HS-5 (cell line): ENCODE measurements at places on chromosomes 1 and 21.

DNA sequence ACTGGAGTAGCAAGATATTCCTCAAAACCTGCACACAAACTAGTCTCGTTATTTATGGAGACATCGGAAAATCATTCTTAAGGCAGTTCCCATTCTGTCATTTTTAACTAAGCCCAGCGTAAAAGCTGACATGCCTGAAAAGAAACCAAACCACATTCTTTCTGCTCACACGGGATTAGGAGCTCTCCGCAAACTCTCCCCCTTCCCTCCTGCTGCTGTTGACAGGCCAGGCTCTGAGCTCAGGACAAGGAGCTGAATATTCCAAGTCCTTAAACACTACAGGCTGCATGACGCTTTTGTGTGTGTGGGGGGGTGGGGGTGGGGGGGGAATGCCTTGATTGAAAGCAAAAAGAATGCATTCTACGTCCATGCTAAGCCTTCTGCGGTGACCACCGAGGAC, 5.2 kb downstream of the OLIG1 start:
- DNase-seq: no peak

DNA sequence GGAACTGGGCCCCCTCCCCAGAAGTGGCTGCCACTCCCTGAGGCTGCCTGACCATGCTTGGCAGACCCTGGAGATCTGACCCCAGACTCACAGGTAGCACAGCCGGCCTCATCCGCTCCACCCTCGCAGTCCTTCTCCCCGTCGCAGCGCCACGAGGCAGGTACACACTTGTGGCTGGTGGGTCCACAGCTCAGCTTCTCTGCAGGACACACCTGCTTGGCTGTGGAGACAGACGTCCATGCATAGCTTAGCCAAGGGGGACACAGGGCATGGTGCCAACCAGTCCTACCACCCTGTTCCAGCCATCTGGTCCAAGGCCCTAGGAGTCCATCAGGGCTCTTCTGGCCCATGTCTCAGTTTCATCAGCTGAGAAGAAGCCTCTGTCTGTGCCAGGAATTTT, 42.2 kb upstream of the MAGOH start:
- DNase-seq: no peak

DNA sequence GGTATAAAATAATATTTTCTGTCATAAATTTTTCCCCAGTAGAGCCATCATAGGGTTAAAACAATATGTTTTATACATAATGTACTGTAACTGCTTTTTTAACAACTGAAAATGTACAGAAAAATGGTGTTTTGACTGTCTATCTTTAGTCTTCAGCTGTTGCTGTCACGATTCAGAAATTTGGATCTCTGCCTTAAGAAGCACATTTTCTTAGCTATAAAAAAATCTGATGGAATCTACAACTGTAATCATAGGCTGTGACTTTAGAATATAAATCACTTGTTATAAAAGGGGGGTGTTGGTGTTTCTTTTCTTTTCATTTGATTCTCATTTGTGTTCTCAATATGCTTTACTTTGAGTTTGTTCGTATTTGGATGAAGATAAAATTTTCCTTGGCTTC, 187.5 kb downstream of the PDE4B start:
- DNase-seq: no peak

DNA sequence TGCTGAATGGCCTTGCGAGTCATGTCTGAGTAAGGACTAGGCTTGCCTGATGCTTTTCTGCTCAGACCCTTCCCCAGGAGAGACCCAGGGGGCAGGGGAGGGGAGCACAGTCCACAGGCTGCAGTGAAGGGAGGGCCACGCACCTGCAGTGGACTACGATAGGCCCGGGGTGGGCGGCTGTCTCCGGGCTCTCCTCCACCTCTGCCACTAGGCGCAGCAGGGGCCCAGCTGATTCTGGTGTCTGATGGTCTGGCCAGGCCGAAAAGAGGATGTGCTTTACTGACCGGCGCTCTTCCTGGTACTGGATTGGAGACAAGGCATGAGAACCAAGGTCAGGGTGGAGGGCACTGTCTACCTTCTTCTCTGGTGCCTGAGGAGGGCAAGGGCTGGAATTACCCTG, 7.9 kb upstream of the ARL8A start:
- no peak for DNase-seq

- DNase-seq: no peak
These were observed 74.8 kb upstream of the ECE1 start for GRCh38 chr1:21365036-21365435.

DNA sequence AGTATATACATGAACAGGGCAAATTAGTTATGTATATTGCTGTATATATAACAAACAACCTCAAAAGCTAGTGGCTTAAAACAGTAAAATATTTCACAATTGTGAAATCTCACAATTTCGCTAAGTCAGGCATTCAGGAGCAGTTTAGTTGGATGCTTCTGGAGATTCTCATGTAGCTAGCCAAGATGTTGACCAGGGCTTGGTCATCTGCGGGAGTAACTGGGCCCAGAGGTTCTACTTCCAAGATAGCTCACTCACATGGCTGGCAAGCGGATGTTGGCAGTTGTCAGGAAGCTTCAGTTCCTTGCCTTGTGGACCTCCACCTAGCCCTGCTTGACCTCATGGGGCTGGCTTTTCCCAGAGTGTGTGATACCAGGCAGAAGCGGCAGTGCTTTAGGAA, 95.6 kb downstream of the TTC3 start:
- no peak for DNase-seq
